SJSA1 (cell line): ENCODE measurements at places on chromosomes 1 and 21. TPM values are rescaled to one million over a fixed set of nuclear protein-coding genes. Genes with fewer than 3 reads are reported as not detected.

GRCh38 chr1:11061652-11062365 lies 2.0 kb upstream of the SRM start:
- H3K27me3 ChIP-seq: no peaks in the 10 kb centered on the region
- DNase-seq: no peak
- peaks cover 17% of the 10 kb centered on the region for H3K4me1 ChIP-seq
- no peak overlapping the region for H3K27ac ChIP-seq

DNA sequence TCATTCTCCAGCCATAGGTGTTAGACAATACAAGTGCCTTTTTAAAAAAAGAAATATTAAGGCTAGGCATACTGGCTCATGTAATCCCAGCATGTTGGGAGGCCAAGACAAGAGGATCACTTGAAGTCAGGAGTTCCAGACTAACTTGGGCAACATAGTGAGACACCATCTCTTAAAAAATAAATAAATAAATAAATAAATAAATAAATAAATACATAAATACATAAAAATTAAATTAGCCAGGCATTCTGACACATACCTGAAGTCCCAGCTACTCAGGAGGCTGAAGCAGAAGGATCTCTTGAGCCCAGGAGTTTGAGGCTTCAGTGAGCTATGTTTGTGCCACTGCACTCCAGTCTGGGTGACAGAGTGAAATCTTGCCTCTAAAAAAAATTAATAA lies 85.8 kb upstream of the ATP1B1 start:
- no peak overlapping the region for H3K27ac ChIP-seq
- no peak overlapping the region for H3K4me3 ChIP-seq
- H3K36me3 ChIP-seq: no peaks in the 10 kb centered on the region
- H3K27me3 ChIP-seq: no peaks in the 10 kb centered on the region
- no peaks in the 10 kb centered on the region for H3K4me1 ChIP-seq

GRCh38 chr1:43936431-43937151 lies 3.0 kb downstream of the ARTN start:
- no peak for DNase-seq
- H3K4me3 ChIP-seq: peak overlapping the region; percentile 21
- peaks cover 46% of the 10 kb centered on the region for H3K4me1 ChIP-seq
- no peaks in the 10 kb centered on the region for H3K36me3 ChIP-seq
- H3K27ac ChIP-seq: no peak overlapping the region

GRCh38 chr1:119646521-119647227 lies 1.4 kb downstream of the ZNF697 start:
- peak overlapping the region; percentile 90 for H3K4me3 ChIP-seq
- peaks cover 7% of the 10 kb centered on the region for H3K36me3 ChIP-seq
- H3K4me1 ChIP-seq: peaks cover 16% of the 10 kb centered on the region
- peak; percentile 43 for DNase-seq
- no peaks in the 10 kb centered on the region; the same call in 1 of the 2 replicates for H3K27me3 ChIP-seq
- H3K27ac ChIP-seq: peak overlapping the region; percentile 16

DNA sequence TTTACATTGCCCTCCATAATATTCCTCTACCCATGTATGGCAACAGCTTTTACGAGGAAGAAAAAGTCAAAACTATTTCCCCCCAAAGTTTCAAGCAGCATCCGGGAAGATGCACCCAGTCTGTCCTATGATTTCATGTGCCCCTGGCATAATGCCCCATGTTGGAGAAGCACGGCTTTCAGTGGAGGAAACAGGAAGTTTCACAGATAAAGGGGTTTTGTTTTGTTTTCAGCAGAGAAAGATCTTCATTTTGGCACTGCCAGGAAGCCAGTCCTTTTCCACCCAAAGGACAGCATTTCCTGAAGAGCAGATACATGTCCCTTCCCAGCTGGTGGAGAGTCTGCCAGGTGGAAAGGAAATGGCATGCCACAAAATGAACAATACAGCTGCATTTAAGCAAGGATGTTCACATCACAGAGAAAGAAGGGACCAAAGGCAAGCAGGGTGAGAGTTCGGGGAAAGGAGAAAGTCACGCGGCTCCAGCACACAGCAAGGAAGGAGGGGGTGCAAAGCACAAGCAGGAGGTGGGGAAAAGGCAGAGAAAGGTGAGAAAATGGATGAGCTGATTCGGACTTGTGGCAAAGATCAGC lies 95.3 kb upstream of the HIVEP3 start:
- no peak for DNase-seq
- H3K27me3 ChIP-seq: no peaks in the 10 kb centered on the region
- no peak overlapping the region for H3K27ac ChIP-seq
- no peak overlapping the region for H3K4me3 ChIP-seq

- H3K4me3 ChIP-seq: no peak overlapping the region
- H3K36me3 ChIP-seq: no peaks in the 10 kb centered on the region
- H3K4me1 ChIP-seq: no peaks in the 10 kb centered on the region
- H3K27me3 ChIP-seq: no peaks in the 10 kb centered on the region
- DNase-seq: no peak
- H3K27ac ChIP-seq: no peak overlapping the region
These were observed 445.5 kb downstream of the PTPRC start for GRCh38 chr1:199084293-199084692.

DNA sequence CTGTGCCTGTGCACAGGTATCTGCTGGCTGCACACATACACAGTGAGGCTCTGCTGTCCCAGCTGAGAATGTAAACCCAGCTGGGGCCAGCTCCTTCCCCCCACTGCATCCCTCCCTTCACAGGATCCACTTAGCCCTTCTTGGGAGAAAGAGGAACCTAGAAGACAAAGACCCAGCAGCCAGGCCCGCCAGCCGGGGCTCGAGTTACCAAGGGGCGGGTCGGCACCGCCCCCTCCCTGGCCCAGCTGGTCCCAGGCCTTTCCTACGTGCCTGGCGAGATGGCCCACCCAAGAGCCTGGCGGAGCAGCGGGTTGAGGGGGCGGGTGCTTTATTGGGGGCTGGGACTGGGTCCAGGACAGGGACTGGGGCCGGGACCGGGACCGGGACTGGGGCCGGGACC lies 2.1 kb downstream of the SH3BGRL3 start:
- H3K4me1 ChIP-seq: peaks cover 68% of the 10 kb centered on the region
- peaks cover 62% of the 10 kb centered on the region for H3K36me3 ChIP-seq
- no peaks in the 10 kb centered on the region for H3K27me3 ChIP-seq
- no peak overlapping the region for H3K27ac ChIP-seq

DNA sequence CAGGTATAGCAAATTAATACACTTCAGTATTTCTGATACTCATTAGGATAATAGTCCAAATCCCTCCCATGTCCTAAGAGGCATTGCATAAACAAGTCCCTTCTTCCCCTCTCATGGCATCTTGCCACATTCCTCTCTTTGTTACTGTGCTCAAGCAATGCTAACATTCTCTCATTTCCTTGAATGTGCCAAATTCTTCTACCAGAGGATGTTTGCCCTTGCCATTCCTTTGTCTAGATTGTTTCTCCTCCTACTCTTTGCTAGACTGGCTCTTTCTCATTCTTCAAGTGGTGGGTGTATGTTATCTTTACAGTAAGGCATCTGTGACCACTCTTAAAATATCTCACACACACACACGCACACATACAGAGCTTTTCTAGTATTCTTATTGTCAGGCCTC lies 621.0 kb upstream of the CXADR start:
- peaks cover 21% of the 10 kb centered on the region for H3K4me1 ChIP-seq
- peak; percentile 80 for DNase-seq
- H3K36me3 ChIP-seq: no peaks in the 10 kb centered on the region
- peak overlapping the region; percentile 91 for H3K27ac ChIP-seq

DNA sequence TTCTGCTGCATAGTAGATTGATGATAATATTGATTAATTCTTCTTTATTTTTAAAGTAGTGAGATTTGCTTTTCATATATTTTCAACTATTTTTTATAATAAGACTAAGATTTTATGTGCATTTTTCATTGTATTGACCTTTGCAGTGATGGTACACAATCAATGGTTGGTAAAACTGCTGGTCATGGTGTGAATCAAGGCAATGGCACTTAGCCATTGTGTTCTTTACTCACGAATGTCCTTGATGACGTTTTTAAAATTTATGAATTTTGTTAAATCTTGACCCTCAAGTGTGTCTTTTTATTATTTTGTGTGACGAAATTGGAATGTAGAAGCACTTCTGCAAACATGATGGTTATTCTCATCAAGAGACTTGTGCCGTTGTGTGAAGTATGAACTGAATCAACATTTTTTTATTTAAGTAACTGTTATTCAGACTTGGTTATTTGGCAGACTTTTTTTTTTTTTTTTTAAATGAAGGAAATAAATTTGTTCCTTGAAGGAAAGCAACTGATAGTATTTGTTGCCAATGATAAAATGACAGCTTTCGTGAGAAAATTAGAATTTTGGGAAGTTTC lies 22.6 kb downstream of the CDC73 start:
- DNase-seq: no peak
- H3K36me3 ChIP-seq: peaks cover 62% of the 10 kb centered on the region
- no peak overlapping the region for H3K4me3 ChIP-seq
- no peak overlapping the region for H3K27ac ChIP-seq
- H3K4me1 ChIP-seq: no peaks in the 10 kb centered on the region

Gene ABCB10
- total RNA-seq: 30.0 and 31.7 TPM in 2 replicates
